ENCODE measurements at places on chromosomes 11 and 22.

- no peak for DNase-seq
Observed at GRCh38 chr11:124238512-124238911, 2.4 kb upstream of the OR8G1 start.

- no peak for DNase-seq
Observed at GRCh38 chr22:41638124-41638523, 17.0 kb downstream of the XRCC6 start.

DNA sequence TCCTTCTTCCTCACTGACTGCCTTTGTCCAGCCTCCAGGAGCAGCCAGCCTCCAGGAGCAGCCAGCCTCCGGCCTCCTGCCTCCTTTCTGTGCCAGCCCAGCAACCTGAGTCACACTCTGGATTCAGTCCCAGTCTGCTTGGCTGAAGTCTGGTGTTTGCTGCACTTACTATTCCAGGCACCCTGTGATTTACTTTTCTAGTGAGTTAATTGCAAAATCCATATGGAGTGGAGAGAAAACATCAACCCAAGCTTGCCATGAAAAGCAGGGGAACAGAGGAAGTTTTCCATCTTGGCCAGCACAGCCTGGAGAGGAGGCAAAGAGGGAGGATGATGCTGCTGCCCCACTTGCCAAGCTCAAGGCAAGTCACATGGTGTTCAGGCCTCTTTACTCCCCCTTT lies 400.5 kb downstream of the TENM4 start:
- no peak for DNase-seq

- no peak for DNase-seq
Observed at GRCh38 chr22:42069801-42070516, 653 bp downstream of the NAGA start.

GRCh38 chr11:118531597-118532084 lies 649 bp downstream of the TMEM25 start:
- no peak for DNase-seq

DNA sequence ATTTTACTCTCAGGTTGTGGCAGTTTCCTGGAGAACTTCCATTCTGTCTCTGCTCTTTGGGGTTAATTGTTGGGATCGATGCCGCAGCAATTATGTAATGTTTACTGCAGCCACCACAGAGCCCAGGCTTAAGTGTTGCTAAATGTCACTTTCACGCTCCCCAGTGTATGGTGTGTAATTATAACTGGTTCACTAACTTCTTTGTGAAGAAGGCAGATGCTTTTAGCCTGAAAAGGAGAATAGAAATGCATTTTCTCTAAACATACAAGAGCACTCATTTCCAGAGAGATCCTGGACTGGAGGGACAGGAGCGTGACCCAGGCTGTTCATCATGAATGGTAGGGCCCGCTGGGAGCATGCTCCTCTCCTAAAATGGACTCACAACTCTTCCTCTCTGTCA lies 132.2 kb upstream of the PLET1 start:
- DNase-seq: no peak

DNA sequence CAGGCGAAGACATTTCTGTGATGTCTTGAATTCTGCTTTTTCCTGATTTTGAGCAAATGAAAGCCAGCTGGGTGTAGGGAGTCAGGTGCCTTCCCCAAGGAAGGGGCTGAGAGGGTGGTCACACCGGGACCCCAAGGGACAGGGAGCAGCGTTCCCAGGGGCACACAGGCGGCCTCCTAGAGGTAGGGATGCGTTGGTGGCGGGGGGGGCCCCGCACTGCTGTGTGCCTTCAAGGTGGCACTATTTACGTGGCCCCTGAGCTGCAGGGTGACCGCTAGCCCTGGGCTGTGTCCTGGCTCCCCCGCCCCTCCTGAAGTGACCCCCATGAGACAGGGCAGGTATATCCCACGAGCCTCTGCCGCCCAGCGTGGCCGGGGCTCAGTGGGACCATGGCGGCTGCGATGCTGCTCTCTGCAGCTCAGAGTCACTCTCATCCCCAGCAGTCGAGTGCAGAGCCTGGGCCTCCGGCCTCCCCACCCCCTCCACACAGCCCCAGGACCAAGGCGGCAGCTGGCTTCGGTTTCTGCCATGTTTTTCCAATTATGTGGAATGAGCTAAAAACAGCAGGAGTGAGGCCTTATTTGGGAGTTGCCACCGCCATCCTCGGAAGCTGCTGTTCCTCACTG lies 60.9 kb downstream of the LRP5 start:
- DNase-seq: no peak

DNA sequence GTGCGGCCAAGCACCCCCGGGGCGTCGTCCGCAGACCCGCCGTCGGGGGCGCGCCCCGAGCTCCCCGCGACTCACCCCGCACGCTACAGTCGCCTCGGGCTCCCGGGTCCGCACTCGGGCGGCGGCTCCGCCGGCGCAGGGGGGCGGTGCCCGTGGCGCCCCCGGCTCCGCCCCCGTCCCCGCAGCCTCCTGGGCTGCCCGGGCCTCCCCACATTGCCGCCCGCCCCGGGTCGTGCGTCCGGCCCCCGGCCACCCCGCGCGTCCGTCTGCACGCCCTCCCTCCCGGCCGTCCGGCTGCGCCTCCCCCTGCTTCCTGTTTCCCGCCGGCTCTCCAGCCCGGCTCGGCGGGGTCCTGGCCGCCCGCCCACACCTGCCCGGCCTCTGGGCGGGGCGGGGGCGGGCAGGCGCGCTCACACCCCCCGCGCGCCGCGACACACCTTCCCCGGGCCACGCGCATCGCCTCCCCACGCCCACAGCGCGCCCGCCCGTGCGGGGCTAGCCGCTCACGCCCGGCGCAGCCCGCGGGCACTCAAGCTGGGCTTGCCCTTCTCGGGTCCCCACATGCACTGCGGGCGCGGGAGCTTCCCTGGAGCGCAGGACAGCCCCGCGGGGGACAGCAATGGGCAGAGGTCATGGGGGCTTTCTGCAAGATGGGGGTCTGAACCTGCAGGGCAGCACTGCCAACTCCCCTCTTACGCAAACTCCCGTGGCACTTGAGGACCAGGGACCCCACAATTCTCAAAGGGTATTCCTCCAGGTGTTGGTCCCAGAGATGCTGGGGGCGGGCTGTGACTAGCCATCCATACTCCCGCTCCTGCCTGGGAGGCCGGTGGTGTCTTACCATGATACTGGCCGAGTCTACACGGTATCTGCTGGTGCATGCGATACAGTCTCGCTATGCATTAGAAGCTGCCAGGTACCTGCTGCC lies at the start of gene CARD10:
Gene CARD10, minus strand, starts transcription at position 148 of the 928 bp plus-strand sequence. CDS start 215 bp downstream, outside the sequence.
- DNase-seq: no peak

GRCh38 chr22:35008213-35008612 lies 57.7 kb upstream of the ISX start:
- DNase-seq: no peak

DNA sequence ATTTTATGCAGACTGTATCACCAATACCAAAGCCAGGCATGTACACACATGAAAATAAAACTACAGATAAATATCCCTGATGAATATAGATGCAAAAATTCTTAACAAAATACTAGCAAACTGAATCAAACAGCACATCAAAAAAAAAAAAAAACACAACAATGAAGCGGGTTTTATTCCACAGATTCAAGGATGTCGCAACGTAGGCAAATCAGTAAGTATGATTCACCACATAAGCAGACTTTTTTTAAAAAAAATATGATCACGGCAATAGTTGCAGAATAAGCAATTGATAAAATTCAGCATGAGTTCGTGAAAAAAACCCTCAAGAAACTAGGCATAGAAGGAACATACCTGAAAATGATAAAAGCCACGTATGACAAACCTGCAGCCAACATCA lies 21.3 kb downstream of the OR51F1 start:
- no peak for DNase-seq

- DNase-seq: no peak
Observed at GRCh38 chr11:113162592-113162962, 151.8 kb upstream of the TTC12 start.

GRCh38 chr11:134362192-134362901 lies 30.6 kb downstream of the GLB1L2 start:
- DNase-seq: no peak

DNA sequence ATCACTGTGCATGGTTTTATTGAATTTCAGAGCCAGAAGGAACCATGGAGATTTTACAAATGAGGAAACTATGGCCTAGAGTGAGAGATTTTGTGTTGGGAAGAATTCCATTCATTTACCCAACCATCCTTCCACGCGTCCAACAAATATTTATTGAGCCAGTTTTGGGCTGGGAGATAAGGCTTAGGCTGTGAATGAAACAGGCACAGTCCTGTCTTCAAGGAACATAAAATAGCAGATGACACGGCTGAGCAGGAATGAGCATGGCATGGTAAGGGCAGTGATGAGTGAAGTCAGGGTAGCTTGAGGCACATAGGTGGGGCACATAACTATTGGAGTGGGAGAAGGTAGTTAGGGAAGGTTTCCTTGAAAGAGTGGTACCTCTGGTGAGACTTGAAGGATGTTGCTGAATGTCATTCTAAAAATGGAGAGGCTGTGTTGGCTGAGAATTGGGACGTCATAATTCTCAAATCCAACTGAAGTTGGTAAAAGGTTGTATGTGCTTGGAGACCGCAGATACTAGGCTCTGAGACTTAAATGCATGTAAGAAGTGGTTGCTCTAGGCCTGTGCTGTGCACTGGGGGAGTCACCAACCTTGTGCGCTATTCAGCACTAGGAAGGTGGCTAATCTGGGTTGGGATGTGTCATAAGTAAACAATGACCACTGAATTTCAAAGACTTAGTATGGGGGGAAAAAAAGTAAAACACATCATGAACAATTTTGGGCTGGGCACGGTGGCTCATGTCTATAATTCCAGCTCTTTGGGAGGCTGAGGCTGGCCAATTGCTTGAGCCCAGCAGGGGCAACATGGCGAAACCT lies 51.9 kb downstream of the TEAD1 start:
- DNase-seq: no peak

DNA sequence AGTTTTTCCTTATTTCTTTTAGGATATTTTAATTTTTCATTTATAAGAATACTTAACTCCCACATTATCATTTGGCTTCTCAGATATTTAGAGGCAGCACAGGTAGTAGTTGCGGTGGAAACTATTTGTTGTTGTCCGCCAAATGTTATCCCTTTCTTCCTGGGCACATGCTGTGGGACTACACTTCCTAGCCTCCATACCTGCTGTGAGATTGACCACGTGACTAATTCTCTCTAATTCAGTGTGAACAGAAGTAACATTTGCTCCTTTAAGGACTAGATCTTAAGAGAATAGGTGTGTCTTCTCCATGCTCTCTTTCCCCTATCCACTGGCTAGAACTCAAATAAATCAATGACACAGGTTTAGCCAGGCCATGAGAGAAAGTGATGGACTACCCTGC lies 136.5 kb downstream of the ATG16L2 start:
- no peak for DNase-seq

- DNase-seq: no peak
Observed at GRCh38 chr11:83175815-83176214, 17.7 kb upstream of the ANKRD42 start.

GRCh38 chr22:21915624-21916308 lies 36.9 kb downstream of the PPM1F start:
- DNase-seq: no peak

GRCh38 chr11:72326151-72326848 lies 82.3 kb upstream of the PHOX2A start:
- no peak for DNase-seq

DNA sequence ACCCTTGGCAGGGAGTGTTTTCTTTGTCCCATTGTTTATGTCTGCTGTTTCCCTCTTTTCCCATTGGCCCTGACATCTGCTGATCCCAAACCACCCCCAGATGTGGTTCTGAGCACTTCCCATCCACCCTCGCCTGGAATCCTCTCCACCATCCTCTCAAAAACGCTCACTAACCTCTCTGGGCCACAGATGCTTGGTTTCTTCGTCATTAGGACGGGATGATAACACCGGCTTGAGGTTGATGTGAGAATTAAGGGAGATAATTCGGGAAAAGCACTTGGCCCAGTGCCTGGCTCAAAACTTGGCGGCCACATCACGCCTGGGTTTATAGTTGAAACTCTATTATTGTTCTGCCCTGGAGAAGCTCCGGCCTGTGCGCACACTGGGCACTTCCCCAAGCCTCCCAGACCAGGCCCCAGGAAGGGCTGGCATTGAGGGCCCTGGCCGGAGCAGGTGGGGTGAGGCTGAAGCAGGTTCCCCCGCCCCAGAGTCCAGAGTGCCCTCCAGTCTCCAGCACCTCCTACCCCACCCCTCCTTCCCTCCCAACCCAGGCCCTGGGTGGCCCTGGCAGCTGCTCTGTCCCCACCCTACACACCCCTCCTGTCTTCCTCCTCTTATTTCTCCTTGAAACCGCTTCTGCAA lies 63.7 kb downstream of the CYTH4 start:
- DNase-seq: no peak

DNA sequence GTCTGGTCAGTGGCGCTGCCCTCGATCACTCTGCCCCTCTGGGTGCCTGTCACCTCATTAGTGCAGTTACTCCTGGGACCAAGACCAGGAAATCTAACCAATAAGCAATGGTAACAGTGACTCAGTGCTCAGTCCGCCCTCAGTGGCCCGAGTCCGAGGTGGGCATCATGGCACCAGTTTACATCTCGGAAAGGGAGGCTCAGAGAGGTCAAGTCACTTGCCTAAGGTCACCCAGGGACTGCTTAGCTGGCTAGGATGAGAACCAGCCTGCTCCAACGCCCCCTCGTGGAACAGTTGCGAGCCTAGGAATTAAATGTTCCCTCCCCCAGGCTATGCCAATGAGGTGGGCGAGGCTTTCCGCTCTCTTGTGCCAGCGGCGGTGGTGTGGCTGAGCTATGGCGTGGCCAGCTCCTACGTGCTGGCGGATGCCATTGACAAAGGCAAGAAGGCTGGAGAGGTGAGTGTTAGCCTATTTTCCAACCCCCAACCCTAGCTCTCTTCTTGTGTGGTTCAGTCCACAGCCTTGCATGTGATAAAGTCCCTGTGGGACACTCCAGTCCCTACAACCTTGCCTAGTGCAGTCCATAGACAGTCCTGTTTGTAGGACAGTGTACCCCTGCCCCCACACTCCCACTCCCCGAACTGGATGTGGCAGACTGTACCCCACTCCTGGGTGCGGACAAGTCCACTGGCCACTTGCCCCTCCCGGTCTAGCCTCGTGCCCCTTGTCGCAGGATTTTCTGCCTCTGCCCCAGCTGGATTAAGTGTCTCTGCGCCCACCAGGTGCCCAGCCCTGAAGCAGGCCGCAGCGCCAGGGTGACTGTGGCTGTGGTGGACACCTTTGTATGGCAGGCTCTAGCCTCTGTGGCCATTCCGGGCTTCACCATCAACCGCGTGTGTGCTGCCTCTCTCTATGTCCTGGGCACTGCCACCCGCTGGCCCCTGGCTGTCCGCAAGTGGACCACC lies 1.1 kb downstream of the MTFP1 start:
- peak; percentile 84 for DNase-seq

DNA sequence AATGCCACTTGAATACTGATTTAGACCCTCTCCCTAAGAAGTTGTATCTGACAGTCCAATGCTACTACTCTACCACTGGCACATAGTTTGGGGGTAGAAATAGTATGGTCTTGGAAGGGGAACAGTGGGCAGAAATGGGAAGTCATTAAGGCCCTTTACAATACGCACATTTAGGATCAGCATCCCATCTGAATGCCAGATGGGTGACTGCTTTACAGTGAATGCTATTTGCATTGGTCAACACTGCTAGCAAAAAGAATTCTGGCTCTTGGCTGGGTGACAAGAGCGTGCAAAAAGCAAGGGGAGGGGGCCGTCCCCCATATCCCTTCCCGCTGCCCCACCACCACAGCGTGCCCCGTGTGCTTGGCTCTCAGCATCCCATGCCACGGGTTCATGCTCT lies 104.7 kb upstream of the BID start:
- no peak for DNase-seq

Measured in stimulated activated CD8-positive, alpha-beta memory T cell treated with anti-CD3 and anti-CD28 coated beads, Interleukin-2, amount 100 ng/mL, for 48 hours (primary cell).